Stimulated activated naive CD8-positive, alpha-beta T cell treated with anti-CD3 and anti-CD28 coated beads, Interleukin-15, Interleukin-2, amounts not matched to agents 100 U/mL and 50 U/mL, for 24 hours (primary cell): ENCODE measurements at places on chromosomes 6 and 20.

DNA sequence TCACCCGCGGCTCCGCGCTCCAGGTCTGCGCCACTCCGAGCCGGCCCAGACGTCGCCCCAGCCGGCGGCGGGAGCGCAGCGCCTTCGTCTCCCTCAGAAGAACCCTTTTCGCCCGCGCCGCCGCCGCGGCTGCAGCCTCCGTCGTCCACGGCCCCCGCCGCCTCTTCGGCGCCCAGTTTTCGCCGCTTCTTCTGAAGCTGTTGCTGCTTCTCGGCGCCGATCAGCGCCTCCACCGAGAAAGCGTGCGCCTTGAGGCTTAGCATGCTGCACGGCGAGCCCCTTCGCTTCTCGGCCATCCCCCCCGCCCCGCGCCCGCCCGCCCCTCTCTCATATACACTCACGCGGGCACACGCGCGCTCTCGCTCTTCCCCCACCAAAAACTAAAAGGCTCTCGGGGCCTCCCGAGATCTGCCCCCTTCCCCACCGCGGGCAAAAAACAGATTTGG lies 489 bp downstream of the TBX18 start:
- no peak for DNase-seq

- no peak for DNase-seq
Observed at GRCh38 chr6:34317172-34317477, 68.3 kb upstream of the SMIM29 start.

- no peak for DNase-seq
Observed at GRCh38 chr6:166078294-166078693, 89.4 kb downstream of the TBXT start.

DNA sequence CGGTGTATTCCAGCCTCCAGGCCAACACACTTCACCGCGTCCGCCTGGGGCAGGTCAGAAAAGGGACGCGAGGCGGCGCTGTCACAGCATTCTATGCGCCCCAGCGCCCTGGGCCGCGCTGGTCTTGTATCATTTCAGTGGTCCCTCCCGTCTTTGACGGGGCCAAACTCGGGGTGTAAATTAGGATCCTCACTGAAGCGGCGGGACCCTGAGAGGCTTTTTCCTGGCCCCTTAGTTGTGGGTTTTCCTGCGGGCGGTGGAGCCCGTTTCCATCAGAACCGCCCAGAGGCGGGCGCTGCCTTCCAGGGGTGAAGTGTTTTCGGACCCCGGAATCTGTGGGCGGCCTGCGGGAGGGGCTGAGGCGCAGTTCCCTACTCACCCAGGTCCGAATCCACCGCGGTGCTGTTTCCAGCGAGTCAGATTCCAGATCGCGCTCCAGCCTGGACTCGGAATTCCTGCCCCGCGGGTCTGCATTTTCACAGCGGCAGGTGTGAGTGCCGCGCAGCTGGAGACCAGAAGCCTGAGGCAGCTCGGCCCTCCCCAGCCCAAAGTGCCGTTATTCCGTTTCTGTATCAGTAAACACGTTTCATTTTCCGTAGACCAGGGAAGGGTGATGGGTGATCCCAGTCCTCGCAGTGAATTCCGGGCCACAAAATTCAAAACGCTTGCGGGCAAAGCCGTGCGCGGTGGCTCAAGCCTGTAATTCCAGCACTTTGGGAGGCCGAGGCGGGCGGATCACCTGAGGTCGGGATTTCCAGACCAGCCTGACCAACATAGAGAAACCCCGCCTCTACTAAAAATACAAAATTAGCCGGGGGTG lies 3.9 kb upstream of the MICB start:
- DNase-seq = peak; percentile 89

GRCh38 chr6:170372380-170373325 lies 66.1 kb downstream of the FAM120B start:
- DNase-seq = no peak

- DNase-seq = no peak
Observed at GRCh38 chr6:85452441-85452881, 2.6 kb downstream of the NT5E start.
